Effector memory CD8-positive, alpha-beta T cell (primary cell): ENCODE measurements at places on chromosomes 5 and 9.

DNA sequence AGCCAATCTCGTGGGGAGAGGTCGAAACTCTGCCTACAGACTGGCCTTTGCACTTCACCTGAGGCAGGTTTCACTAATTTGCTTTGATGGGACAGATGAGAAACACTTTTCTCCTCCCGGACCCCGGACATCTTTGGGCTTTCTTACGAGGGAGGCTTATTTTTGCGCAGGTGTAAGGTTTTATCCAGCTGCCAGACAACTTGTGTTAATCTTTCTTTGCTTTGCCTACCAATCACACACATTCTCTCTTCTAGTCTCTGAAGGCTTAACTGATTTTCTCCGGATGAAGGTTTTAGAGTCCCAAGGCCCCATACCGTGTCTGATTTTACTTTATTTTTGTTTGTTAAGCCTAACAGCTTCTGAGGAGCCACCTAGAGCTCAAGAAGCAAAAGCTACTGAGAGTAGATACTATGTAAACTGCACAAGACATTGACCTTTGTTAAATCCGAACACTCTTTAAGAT lies 436 bp upstream of the EMB start:
- DNase-seq = no peak

DNA sequence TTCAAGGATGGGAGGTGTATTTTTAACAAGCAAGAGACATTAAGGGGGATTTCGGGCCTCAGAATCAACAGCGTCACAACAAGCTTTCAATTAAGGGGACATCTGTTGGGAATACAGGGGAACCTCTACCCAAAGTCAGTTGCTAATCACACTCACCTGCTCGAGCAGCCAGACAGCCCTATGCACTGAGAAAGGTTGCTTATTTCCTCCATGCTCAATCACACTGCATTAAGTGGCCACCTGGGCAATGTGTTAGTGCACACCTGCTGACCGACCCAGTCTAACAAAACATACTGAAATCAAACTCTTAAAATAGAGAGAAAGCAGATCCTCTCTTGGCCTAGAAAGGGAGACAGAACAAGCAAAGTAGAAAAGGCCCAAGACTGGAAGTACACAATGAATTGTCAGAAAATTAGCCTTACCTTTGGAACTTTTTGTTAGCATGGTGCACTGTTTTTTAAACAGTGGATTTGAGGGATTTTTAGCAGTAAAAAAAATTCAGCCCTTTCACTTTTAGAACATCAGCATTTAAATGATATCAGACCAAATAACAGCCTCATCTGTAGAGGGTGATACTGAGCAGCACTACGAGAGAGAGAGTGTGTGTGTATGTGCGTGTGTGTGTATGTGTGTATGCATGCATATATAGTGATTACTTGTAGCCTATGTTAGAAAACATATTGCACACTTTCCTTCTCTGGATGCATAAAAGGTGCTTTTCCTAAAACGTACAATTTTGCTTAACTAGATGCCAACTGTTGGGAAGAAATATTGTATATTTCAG lies 1118.6 kb upstream of the DMAC1 start:
- no peak for DNase-seq

DNA sequence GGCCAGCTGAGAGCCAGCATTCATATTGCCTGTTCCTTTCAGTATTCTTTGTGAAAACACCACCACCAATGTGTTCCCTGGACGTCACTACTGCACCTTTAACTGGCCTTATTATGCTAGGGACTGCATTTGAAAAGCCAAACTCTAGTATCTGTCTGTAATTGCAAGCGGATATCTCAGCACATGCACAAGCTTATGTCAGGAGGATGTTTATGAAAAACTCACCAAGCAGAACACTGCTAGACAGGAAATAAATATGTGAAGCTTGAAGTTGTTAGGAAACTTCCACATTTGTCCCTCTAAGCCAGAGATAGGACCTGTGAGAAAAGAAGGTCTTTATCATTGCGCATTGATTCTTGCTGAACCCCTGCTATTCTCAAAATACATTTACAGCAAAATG lies 135.4 kb upstream of the CCDC152 start:
- no peak for DNase-seq

GRCh38 chr5:61262080-61262479 lies 70.0 kb upstream of the ZSWIM6 start:
- DNase-seq = no peak

DNA sequence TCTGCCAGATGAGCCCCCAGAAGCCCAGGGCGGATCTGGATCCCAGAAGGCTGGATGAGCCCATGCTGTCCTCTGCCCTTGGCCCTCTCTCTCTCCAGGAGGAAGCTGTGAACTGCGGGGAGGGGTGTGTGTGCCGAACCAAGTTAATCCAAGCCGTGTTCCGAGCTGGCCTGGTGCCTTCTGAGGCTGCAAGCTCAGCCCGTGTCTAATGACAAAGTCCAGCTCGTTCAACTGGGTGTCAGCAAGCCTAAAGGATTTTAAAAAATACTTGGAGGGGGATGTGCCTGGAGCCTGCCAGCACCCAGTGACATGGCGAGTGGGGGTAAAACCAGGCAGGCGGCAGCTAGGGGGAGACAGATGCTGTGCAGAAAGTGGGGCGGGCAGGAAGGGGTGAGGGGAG lies 8.0 kb downstream of the STC2 start:
- DNase-seq = no peak

DNA sequence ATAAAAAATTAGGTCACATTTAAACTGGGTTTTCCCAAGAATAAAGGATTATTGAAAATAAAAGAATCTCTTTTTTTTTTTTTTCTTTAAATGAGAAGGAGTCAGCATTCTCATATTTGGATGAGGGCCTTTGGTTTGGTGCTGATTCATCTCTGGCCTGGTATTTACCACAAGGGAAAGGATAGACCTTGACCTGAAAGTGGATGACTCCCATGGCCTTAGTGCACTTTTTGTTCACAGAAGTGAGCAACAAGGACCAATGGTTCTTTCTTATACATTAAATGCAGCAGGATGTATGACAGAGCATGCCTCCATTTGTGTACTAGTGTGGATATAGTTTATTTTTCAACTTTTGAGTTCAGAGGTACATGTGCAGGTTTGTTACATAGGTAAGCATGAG lies 6.9 kb downstream of the YTHDC2 start:
- DNase-seq = no peak

- no peak for DNase-seq
Measured at GRCh38 chr5:109987970-109988369, 298.2 kb downstream of the MAN2A1 start.

GRCh38 chr5:73135429-73136054 lies 15.2 kb downstream of the TMEM171 start:
- no peak for DNase-seq

DNA sequence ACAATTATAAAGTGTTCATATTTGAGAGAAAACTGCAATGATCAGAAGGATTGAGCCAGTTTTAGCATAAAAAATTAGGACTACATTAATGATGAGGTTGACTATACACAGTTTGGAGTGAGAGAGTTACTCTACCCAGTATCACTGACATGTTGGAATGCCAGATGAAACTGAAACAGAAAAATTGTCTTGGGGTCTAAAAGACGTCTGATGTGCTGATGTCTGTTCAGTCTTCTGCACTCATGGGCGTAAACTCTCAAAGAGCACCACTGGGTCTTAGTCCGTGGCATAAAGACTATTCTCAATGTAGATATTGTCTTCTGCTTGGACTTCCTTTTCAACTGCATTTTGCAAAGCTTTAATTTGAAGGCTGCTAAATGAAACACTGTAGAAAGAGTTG lies 29.5 kb downstream of the HAVCR1 start:
- DNase-seq = no peak

DNA sequence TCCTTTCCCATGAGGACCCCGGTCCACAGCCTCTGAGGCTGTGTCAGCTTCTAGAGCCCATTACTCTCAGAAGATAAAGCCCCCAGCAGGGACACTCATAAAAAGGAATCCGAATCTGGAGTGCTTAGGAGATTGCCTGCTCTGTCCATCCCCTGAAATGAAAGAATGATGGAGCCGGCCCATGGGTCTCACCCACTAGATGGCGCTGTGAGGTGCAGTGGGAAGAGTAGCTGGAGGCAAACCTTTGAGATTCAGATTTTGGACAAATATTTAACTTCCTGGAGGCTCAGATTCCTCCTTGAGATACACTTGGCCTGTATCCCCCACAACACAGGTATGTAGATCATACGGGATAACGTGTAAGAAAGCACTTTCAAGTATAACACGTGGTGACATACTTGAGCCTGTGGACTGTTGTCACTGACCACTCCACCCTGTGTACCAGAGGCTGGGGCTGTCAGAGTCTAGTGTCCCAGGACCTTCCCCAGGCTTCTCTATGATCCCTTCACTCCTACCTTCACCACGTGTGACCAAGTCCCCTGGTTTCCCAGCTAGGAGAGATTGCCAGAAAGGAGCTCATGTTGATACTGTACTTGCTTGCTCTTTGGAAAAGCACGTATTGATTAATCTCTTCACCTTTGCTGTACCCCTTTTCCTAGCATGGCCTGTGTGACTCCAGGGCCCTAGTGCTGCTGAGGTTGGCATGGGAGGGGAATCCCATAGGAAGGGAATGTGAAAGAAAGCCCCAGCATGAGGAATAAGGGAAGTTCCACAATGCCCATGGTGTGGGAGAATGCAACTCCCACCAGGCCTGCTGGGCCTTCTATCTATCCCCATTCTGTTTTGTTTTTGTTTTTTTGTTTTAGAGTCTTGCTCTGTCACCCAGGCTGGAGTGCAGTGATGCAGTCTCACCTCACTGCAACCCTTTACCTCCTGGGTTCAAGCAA lies 32.1 kb downstream of the TRMO start:
- peak; percentile 65 for DNase-seq

- no peak for DNase-seq
Measured at GRCh38 chr9:134923466-134923865, 5.8 kb upstream of the FCN1 start.

GRCh38 chr5:76657683-76658311 lies 34.6 kb upstream of the F2RL2 start:
- DNase-seq = no peak

DNA sequence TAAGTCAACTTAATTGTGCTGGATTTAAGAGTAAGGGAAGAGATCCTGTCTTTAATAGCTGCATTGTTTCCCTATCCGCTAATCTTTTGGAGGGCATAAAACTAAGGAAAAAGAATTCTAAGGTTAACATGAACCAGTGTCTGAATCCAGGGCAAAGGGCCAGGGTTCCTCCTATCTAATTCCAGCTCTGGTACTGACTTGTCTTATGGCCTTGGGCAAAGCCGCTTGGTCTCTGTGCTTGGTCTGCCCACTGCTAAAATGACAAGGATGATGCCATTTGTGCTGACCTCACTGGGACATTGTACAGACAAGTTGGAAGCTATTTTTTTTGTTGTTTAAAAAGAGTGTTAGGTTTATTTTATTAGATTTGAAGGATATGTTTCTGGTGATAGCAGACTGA lies 334.7 kb upstream of the PIK3R1 start:
- no peak for DNase-seq

DNA sequence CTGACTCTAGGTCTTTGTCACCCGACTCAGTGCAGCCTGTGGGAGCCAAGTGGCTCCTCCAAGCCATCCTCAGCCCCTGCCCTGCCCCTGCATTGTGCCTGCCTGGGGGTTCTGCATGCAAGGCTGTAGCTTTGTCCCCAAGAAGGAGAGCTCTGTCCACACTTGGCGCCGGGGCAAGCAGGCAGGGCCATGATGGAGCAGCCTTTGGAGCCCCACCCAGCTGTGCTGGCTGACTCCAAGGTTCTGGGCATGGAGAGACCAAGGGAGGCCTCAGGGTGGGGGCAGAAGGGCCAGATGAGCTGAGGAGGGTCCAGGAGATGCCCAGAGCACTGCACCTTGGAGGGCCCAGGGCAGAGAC lies 226.2 kb downstream of the CACNA1B start:
- DNase-seq = no peak

- no peak for DNase-seq
Measured at GRCh38 chr5:96625365-96625764, 36.8 kb upstream of the CAST start.

DNA sequence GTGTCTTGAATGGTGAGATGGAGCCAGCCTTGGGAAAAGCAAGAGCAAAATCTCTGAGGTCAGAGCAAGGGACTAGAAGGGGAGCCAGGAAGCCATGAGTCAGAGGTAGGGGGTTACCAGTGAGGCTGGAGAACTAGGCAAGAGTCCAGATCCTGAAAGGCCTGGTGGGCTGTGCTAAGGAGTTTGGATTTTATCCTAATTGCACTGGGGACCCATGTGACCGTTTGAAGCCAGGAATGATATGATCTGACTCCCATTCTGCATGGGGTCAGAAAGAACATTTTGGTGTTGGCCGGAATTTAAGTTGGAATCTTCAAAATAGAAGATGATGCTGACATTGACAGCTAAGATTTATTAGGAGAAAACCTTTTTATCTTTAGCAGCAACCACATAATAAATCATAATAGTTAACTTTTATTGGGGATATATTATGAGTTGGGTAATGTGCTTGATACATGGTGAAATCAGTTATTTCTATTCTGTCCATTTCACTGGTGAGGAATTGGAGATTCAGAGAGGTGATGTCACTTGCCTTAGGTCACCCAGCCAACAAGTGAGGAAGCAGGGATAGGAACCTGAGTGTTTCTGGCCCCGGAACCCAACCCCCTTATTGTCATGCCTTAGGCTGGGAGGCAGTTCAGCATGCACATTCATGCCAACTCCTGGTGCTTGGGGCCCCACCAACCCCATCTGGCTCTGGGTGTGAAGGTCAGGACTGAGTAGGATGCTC lies 61.5 kb upstream of the RARS1 start:
- no peak for DNase-seq

- no peak for DNase-seq
Measured at GRCh38 chr9:122020398-122020797, 72.7 kb downstream of the TTLL11 start.

DNA sequence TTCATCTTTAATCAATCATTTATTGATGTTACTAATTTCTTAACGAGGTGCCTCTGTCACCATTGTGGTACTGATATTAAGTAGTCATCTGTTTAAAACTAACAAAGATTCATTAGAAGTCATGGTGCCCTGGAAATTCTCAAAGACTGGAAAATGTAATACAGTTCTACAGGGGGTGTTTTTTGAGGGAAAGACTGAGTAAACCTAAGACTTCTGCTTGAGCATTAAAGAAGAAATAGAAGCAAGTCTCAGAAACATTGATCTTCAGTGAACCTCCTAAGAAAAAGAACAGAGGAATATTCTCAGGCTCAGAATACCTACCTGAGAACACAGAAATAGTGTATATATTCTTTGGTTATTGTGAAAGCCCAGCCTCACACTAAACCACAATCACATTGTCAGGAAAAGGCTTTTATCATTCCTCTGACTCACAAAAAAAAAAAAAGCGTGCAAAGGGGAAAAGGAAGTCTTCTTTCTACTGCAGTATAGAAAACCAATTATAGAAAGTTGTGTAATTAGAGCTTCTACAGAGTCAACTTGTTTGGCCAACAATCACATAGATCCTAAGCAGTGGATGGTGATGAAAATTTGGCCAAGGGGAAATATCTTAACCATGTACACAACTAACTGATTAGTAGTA lies 60.8 kb downstream of the HINT1 start:
- no peak for DNase-seq

- DNase-seq = no peak
Measured at GRCh38 chr5:73940026-73940425, 314.0 kb downstream of the ARHGEF28 start.

GRCh38 chr9:133004091-133004998 lies 25.9 kb downstream of the GFI1B start:
- no peak for DNase-seq
